NCI-H1694 treated with DMSO at 0.1 percent for 48 hours (cell line): ENCODE measurements at places on chromosomes 7 and 10.

DNA sequence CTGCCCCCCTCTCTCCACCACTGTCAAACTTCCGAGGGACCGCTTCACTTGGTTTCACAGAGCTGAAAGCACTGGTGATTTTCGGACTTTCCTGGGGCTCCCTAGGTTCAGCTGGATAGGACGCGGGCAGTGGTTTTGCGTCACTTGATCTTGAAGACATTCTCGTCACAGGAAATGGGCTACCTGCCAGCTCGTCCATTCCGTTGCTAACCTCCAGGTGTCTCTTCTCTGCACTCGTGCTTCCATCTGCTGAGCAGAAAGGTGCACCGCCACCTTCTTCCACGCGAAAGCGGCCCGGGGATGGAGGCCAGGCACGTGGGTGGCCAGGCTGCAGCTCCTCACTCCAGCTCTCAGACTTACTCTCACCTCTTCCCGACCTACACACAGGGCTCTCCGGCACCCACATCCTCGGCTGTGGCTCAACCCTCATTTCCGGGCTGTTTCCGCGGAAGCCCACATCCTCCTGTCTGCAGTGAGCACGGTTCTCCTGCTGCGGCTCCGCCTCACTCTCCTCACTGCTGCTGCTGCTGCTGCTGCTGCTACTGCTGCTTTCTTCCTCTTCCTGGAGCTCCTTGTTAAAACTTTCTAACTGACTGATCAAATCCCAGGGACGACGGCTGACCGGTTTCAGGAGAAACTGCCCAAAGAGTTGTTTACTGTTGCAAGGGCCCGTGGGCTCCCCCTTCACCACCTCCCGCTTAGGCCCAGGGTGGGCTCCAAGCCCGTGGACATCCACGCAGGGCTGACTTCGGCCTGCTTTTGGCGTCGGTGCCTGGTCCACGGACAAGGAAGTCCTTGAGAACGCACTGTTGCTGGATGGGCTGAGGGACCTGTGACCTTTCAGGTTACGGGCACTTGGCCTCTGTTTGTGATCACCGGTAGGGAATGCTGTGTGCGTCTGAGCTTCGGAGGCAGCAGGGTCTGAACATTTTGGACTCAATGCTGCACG lies 32.1 kb downstream of the JCAD start:
- DNase-seq = no peak

DNA sequence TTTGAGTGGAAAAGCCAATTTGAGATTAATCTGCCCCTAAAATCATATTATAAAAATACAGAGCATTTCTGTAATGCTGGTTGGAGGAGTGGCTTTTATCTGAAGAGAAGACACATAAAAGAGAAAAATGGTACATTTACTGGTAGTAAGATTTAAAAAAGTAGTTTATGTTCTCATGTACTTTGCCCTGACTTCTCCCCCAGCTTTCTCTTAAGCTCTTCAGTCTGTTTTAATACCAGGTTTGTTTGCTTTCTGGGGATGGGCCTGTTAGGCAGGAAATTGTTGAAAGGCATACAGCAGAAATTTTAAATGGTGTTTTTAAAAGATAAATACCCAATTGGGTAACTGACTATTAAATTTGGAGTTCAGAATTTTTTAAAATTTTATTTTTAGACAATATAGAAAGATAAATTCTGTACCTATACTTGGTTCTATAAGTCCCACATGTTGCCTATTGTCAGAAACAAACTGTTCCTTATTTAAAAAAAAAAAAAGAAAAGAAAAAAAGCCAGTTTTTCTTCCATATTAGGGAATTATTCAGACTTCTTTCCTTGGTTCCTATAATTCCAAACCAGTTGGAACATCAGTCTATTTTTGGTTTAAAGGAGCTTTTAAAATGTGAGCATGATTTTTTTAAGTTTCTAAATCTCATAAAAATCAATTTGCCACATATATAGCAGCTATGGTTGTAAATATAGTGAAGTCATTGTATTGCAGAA lies 136.6 kb downstream of the ARID5B start:
- DNase-seq = no peak

DNA sequence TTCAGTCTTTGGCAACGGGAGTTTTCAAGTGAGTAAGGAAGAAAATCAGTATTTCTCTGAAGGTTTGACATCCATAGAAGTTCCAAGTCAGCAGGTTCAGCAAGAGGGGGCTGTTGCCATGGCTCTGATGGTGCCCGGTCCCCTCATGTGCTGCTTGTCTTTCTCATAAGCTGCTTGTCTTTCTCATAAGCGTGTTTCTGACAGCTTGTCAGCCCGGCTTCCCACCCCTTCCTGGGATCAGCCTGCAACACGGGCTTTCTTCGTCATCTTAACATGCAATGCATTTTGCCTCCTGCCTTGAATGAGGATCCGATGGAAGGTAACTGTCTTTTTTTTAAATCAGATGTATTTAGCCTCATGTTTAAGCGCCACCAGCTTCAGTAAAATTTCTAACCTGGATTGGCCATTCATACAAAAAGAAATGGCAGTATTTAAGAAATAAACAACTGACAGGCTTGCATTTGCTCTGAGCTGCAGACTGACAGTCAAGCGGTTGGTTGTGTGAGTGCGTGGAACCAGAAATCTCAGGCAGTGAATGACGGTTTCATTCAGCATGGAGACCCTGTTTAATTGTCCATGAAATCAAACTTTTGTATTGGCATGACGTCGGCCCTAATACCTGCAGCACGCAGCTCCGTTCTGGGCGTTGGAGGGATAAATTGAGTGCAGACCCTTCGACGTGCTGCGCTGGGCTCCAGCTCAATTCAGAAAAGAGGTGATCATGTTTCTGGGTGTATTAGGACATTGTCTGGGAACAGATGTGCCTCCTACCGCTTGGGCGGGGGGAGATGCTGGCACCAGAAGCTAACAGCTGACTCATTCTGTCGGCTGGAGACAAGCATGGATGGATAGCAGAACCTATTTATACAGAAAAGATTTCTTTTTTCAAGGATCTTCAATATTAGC lies 454.7 kb upstream of the FOXK1 start:
- DNase-seq = peak; percentile 73

DNA sequence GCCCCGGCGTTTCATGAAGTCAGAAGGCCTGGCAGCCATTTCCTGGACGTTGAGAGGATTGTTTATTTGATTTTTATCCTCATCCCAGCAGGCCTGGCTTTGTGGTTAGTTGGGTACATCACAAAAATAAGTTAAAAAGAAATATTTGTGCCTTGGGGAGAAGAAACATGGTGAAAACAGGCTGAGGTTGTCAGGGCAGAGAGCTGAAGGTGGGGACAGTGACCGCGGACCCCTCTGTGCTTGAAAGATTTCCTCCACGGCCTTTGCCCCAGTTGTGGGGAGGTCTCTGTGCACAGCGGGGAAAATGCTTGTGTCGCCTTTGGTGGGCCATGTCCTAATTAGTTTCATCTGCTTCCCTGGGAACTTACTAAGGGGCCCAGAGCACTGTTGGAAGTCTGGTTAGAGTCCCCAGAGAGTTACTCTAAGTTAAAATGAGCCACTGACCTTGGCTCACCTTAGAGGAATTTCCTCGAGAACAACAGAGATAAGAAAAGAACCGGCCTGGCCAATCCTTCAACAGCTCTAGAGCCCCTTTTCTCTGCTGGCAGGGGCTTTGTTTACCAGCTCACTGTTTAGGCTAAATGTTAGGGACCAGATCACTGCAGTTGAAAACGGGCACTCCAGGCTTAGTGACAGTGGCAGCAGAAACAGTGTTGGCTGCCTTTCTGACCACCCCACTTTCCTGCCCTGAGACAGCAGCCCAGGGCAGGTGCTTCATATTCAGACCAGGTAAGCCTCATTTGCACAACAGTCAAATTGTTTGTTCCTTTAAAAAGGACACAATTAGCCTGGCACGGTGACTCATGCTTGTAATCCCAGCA lies 37.9 kb downstream of the CRCP start:
- DNase-seq = no peak

- DNase-seq = no peak
Observed at GRCh38 chr10:9950070-9950469, 1067.6 kb upstream of the CELF2 start.

DNA sequence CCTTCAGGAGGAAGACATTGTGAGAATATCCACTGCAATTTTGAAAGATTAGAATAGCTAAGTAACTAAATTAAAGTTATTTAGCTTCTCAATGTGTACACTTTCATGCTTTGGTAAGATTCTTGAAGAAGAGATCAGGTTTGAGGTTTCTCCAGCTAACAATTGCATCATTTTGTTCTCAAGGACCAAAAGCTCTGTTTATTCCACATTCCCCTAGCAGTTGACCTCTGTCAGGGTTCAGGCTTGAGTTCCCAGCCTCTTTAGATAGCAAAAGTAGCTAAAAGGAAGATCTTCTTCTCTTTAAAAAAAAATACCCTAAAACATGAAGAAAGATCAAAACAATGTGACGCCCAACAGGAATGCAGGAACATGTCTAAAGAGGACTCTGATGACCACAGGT lies 179.4 kb upstream of the IGFBP3 start:
- no peak for DNase-seq

GRCh38 chr7:80889525-80889924 lies 29.3 kb downstream of the SEMA3C start:
- DNase-seq = no peak

GRCh38 chr10:130561681-130562080 lies 425.5 kb downstream of the GLRX3 start:
- no peak for DNase-seq

DNA sequence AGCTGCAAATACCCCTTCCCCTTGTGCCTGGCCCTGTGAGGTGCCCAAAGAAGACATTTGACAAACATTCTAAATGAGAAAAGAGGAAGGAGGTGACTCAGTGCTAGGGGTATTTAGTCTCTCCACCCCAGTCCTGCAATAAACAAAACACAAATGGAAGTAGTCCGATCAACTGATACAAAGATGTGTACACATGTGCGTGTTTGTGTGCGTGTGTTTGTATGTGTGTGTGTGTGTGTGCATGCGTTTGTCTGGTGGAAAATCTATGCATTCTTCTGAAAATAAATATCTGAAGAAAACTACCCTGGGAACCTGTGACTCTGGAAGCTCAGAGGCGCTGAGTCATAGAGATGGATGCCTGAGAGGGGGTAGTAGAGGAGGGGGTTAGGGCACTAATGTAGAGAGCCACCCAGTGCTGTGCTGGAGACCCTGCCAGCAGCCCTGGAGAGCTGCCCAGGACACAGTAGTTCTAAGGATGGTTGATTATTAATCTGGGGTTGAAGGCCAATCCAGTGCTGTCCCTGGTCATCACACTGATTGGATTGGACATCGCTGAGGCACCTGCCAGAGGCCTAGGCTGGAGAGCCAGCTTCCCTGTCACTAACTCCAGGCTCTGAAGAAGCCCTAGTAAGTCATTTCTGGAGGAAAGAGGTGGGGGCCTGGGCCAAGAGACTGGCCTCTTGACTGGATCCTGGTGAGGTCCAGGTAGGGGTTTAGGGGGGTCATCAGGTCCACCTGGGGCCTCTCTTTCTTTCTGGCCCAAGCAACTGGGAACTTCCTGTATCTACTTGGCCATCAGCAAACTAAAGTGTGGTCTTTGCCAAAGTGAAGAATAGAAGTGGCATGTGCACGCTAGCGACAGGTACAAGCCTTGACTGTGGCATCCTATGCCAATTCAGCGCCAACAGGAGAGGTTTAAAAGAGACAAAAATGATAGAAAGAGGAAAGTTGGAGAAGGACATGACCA lies 18.5 kb downstream of the SFTPA1 start:
- no peak for DNase-seq

- no peak for DNase-seq
Observed at GRCh38 chr7:91549878-91550277, 285.6 kb downstream of the FZD1 start.

GRCh38 chr7:136056651-136057231 lies 79.6 kb upstream of the MTPN start:
- no peak for DNase-seq
